HCT116 (cell line): ENCODE measurements at places on chromosomes 2 and 18. TPM values are rescaled to one million over a fixed set of nuclear protein-coding genes. Genes with fewer than 3 reads are reported as not detected.

GRCh38 chr18:45071956-45072355 lies 391.3 kb downstream of the SETBP1 start:
- DNase-seq: no peak
- H3K36me3 ChIP-seq: no peaks in the 10 kb centered on the region
- no peaks in the 10 kb centered on the region for H3K27me3 ChIP-seq
- H3K4me1 ChIP-seq: no peaks in the 10 kb centered on the region
- H3K4me3 ChIP-seq: no peak overlapping the region

DNA sequence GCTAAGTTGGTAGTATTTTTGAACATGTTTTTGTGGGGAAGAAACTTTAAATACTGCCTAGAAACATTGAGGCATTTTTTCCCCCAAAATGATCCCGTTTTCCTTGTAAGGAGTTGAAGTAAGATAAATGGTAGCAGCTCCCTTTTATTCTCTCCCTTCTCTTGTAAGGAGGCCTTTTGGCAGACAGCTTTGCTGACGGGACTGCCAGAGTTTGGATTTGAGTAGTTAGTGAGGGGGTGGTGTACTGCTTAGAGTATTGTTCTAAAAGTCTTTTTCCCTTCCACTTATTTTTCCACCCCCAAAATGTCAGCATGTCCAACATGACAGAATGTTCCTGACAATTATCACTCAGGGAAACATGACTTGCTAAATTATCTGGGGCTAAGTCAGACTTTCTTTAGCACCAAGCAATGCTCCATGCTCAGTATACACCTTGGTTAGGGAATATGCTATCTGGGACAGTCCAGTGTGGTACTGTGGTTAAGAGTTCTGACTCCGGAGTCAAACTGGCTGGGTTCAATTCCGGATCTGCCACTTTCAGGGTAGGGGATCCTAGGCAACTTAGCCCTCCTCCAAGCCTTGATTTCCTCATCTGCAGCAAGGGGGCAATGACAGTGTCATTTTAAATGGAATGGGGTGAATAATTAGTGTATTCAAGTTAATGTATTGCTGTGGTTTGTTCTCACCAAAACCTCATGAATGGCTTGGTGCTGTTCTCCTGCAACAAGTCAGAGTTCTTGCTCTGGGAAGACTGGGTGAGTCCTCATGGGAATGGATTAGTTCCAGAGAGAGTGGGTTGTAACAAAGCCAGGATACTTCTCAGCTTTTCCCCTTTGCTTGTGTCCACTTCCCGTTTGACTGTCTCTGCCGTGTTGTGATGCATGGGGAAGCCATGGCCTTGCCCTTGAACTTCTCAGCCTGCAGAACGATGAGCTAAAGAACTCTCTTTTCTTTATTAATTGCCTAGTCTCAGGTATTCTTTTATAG lies 116.2 kb downstream of the TANC1 start:
- H3K27me3 ChIP-seq: no peaks in the 10 kb centered on the region
- no peak for DNase-seq
- H3K4me1 ChIP-seq: no peaks in the 10 kb centered on the region
- no peak overlapping the region for H3K4me3 ChIP-seq

- H3K36me3 ChIP-seq: no peaks in the 10 kb centered on the region
- no peak for DNase-seq
- H3K4me1 ChIP-seq: no peaks in the 10 kb centered on the region
- no peaks in the 10 kb centered on the region for H3K27me3 ChIP-seq
- no peak overlapping the region for H3K27ac ChIP-seq
Measured at GRCh38 chr2:233075966-233076339, 15.8 kb downstream of the INPP5D start.

- H3K27me3 ChIP-seq: no peaks in the 10 kb centered on the region
- no peak for DNase-seq
Measured at GRCh38 chr2:42281416-42282081, 79.5 kb downstream of the COX7A2L start.

- no peaks in the 10 kb centered on the region for H3K36me3 ChIP-seq
- DNase-seq: no peak
- no peak overlapping the region for H3K4me3 ChIP-seq
- H3K4me1 ChIP-seq: no peaks in the 10 kb centered on the region
Measured at GRCh38 chr2:109531221-109531620, 82.5 kb downstream of the SEPTIN10 start.

DNA sequence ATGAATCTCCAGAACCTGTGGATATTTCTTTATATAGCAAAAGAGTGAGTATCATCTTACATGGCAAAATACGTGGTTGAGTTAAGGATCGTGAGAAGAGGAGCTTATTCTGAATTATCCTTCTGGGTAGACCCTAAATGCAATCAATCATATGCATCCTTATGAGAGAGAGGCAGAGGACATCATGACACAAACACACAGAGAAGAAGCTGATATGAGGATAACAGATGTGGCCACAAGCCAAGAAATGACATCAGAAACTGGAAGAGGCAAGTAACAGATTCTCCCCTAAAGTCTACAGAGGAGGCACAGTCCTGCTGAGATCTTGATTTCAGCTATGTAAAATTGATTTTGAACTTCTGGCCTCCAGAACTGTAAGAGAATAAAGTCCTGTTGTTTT lies 730.2 kb upstream of the ZNF804A start:
- no peak overlapping the region for H3K4me3 ChIP-seq
- DNase-seq: no peak
- no peaks in the 10 kb centered on the region for H3K27me3 ChIP-seq
- H3K36me3 ChIP-seq: no peaks in the 10 kb centered on the region

GRCh38 chr2:64625299-64626145 lies 28.2 kb downstream of the SERTAD2 start:
- no peaks in the 10 kb centered on the region for H3K4me1 ChIP-seq
- H3K27me3 ChIP-seq: no peaks in the 10 kb centered on the region
- H3K4me3 ChIP-seq: no peak overlapping the region
- no peaks in the 10 kb centered on the region for H3K36me3 ChIP-seq
- no peak overlapping the region for H3K27ac ChIP-seq
- no peak for DNase-seq

- H3K27me3 ChIP-seq: no peaks in the 10 kb centered on the region
Measured at GRCh38 chr2:76491503-76491902, 780.8 kb upstream of the GCFC2 start.

DNA sequence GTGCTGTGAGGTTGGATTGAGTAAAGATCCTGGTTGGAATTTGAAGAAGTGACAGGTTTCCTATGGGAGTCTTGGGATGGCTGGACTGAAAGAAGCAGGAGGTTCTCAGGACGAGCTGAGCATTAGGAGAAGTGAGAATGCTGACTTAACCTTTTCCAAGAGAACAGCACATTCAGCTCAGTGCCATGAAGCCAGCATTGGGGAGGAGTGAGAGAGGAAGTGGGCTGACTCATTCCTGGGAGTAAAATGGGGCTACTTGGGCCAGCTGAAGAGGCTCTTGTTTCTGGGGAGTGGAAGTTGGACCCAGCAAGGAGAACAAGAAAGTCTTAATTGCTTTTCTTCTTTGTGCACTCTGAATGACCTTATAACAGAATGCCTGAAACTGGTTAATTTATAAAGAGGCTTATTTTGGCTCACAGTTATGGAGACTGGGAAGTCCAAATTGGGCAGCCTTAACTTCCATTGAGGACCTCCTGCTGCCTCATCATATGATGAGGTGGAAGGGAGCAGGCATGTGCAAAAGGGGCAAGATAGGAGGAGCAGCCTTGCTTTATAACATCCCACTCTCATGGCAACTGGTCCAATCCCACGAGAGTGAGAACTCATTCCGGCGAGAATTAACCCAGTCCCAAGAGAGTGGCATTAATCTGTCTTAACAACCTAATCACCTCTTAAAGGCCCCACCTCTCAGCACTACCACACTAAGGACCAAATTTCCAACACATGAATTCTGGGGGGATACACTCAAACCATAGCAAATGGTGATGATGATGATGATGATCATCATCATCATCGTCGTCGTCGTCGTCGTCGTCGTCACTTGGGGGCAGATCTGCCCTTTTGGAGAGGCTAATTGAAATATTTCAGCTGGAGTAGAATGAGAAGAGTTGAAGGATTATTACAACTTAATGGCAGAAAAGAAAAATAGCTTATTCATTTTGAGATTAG lies 26.1 kb downstream of the DGUOK start:
- H3K4me1 ChIP-seq: no peaks in the 10 kb centered on the region
- H3K36me3 ChIP-seq: peaks cover 42% of the 10 kb centered on the region

DNA sequence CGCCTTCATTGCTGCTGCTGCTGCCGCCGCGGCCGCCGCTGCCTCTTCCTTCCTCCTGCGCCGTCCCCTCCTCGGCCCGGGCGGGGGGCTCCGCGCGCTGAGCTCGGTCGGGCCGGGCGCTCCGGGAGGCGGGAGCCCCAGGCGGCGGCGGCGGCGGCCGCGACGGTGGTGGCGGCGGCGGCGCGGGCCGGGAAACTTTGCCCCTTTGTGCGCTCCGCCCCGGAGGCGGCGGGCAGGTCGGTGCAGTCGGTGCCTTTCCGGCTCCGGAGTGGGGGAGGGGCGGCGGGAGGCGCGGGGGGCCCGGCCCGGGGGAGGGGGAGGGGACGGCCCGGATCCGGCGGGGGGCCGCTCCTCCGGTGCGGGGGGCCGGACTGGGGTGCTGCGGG lies 205 bp downstream of the TET3 start:
- H3K36me3 ChIP-seq: 0 out of 2 replicates have a peak, but pooled peaks cover 5% of the 10 kb centered on the region
- peaks cover 36% of the 10 kb centered on the region for H3K4me1 ChIP-seq
- peak overlapping the region; percentile 100 for H3K27ac ChIP-seq
- no peak for DNase-seq
- H3K27me3 ChIP-seq: no peaks in the 10 kb centered on the region
- H3K4me3 ChIP-seq: peak overlapping the region; percentile 72; the same call in 1 of the 2 replicates

GRCh38 chr2:227890495-227891079 lies 19.2 kb downstream of the DAW1 start:
- no peak overlapping the region for H3K4me3 ChIP-seq
- no peak overlapping the region for H3K27ac ChIP-seq
- peak; percentile 40 for DNase-seq
- H3K27me3 ChIP-seq: no peaks in the 10 kb centered on the region
- no peaks in the 10 kb centered on the region for H3K4me1 ChIP-seq

- no peaks in the 10 kb centered on the region for H3K4me1 ChIP-seq
- H3K27ac ChIP-seq: no peak overlapping the region
- no peaks in the 10 kb centered on the region for H3K27me3 ChIP-seq
Measured at GRCh38 chr2:200618590-200619021, 32.8 kb downstream of the AOX1 start.

GRCh38 chr2:239879423-239880084 lies 145.6 kb downstream of the NDUFA10 start:
- DNase-seq: no peak
- H3K4me1 ChIP-seq: no peaks in the 10 kb centered on the region
- H3K27me3 ChIP-seq: no peaks in the 10 kb centered on the region

- H3K27me3 ChIP-seq: no peaks in the 10 kb centered on the region
- H3K4me3 ChIP-seq: no peak overlapping the region
- DNase-seq: no peak
- H3K27ac ChIP-seq: no peak overlapping the region
- peaks cover 8% of the 10 kb centered on the region for H3K4me1 ChIP-seq
- H3K36me3 ChIP-seq: no peaks in the 10 kb centered on the region
Measured at GRCh38 chr2:154688373-154688772, 10.1 kb upstream of the KCNJ3 start.

- no peaks in the 10 kb centered on the region; the same call in 1 of the 2 replicates for H3K36me3 ChIP-seq
- DNase-seq: no peak
- no peaks in the 10 kb centered on the region for H3K4me1 ChIP-seq
- no peak overlapping the region for H3K27ac ChIP-seq
- H3K27me3 ChIP-seq: peaks cover 3% of the 10 kb centered on the region; the same call in 1 of the 2 replicates
Measured at GRCh38 chr2:16138811-16139662, 198.7 kb downstream of the MYCN start.

GRCh38 chr2:156562124-156562523 lies 125.9 kb downstream of the GPD2 start:
- no peaks in the 10 kb centered on the region for H3K27me3 ChIP-seq
- no peak overlapping the region for H3K27ac ChIP-seq
- no peak for DNase-seq
- no peaks in the 10 kb centered on the region for H3K4me1 ChIP-seq

GRCh38 chr2:169716238-169716886 lies 17.3 kb upstream of the KLHL23 start:
- no peak overlapping the region for H3K4me3 ChIP-seq
- H3K36me3 ChIP-seq: no peaks in the 10 kb centered on the region
- no peaks in the 10 kb centered on the region for H3K27me3 ChIP-seq
- no peak for DNase-seq

GRCh38 chr18:2629003-2629402 lies 26.5 kb upstream of the SMCHD1 start:
- H3K4me1 ChIP-seq: no peaks in the 10 kb centered on the region
- no peaks in the 10 kb centered on the region for H3K27me3 ChIP-seq
- DNase-seq: no peak
- no peaks in the 10 kb centered on the region for H3K36me3 ChIP-seq
- no peak overlapping the region for H3K27ac ChIP-seq

- H3K4me3 ChIP-seq: no peak overlapping the region
- no peaks in the 10 kb centered on the region for H3K27me3 ChIP-seq
- no peak overlapping the region for H3K27ac ChIP-seq
- H3K4me1 ChIP-seq: no peaks in the 10 kb centered on the region
Measured at GRCh38 chr18:75638223-75638775, 210.8 kb upstream of the SMIM21 start.

GRCh38 chr2:162184821-162185450 lies 32.9 kb upstream of the GCG start:
- H3K27me3 ChIP-seq: no peaks in the 10 kb centered on the region
- H3K27ac ChIP-seq: no peak overlapping the region
- no peaks in the 10 kb centered on the region for H3K4me1 ChIP-seq
- no peak for DNase-seq

DNA sequence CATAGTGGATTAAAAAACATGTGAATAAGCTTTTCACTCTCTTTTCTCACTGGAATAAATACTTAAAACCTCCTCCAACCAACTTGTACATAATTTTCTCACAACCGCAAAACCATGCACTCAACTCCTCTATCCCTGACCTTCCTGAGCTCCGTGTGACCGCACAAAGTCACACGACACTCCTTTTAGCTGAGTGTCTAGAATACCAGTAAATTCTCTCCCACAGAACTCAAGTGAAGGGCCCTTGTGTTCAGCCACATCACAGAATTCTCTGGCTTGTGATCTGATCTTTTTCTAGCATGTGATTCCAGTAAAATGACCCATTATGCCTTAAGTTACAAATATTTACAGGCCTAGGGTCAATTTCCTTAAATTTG lies 91.2 kb upstream of the ARL4C start:
- no peak overlapping the region for H3K27ac ChIP-seq
- H3K27me3 ChIP-seq: no peaks in the 10 kb centered on the region
- no peak for DNase-seq
- no peaks in the 10 kb centered on the region for H3K36me3 ChIP-seq

FECH gene
- total RNA-seq: 42.7 TPM

SLC23A3 gene
- 4.8 TPM for total RNA-seq

LCT gene
- 0.12 TPM for total RNA-seq

SLC39A6 gene
- total RNA-seq: 70.5 TPM

C1QL2 gene
- total RNA-seq: not detected

HOXD11 gene
- total RNA-seq: not detected

CD8A gene
- 0.76 TPM for total RNA-seq
